ENCODE measurements at places on chromosomes 16 and 17. TPM values are rescaled to one million over a fixed set of nuclear protein-coding genes. Genes with fewer than 3 reads are reported as not detected.

- no peak for DNase-seq
These were observed 3.0 kb downstream of the TRIM47 start for GRCh38 chr17:75875182-75875939.

- no peak for DNase-seq
These were observed 16.9 kb upstream of the SP2 start for GRCh38 chr17:47879028-47879585.

- no peak for DNase-seq
These were observed 2.2 kb downstream of the PLCD3 start for GRCh38 chr17:45129940-45130680.

DNA sequence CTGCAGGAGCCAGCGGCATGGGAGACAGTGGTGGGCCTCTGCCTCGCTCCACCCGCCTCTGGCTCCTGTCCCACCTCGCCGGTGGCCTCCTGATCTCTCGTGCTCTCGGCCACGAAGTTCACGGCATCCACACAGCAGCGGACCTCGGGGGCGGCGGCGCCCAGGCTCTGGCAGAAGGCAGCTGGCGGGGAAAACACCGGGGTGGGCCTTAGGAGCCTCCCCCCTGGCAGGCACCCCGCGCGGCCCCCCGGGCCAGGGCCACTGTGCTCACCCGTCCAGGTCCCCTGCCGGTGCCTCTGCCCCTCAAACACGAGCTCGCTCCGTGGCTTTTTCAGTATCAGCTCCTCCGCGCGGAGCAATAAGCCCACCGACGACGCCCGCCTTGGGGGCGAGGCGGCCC, 409 bp upstream of the C17orf107 start:
- no peak for DNase-seq

DNA sequence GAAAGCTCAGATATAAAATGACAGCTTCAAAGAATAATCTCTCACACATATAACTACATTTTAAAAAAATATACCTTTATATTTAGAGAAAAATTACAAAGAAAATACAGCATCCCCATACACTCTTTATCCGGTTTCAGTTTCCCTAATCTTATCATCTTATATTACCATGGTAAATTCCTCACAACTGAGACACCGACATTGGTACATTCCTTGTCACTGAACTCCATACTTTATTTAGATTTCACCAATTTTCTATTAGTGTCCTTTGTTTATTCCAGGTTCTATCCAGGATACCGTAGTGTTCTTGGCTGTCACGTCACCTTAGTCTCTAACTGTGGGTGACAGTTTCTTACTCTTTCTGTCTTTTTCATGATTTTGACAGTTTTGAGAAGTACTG, 22.0 kb upstream of the ABCA10 start:
- DNase-seq, result no peak

DNA sequence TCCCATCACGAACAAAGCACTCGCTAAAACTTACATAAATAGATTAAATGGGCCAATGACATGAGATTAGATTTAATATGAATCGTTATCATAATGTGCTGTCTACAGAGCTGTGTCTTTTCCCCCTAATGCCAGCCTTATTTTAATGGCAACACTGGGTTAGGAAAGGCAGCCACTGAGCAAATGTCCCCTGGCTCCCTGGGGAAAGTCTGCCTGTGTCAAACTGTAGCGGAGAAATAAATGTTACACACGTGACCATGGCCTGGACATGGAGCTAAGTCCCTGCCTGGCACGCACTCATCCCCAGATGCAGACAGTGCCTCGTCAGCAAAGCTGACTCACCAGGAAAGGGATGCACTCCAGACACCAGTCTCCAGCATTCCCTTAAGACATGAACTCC, 61.3 kb upstream of the SDK2 start:
- peak; percentile 46 for DNase-seq

GRCh38 chr17:73691321-73691766, 47.1 kb upstream of the SDK2 start:
- no peak for DNase-seq

- DNase-seq, result no peak
These were observed 12.5 kb downstream of the CCDC92B start for GRCh38 chr17:2736956-2737355.

GRCh38 chr17:51908841-51909537, 249.5 kb downstream of the CA10 start:
- DNase-seq, result no peak

DNA sequence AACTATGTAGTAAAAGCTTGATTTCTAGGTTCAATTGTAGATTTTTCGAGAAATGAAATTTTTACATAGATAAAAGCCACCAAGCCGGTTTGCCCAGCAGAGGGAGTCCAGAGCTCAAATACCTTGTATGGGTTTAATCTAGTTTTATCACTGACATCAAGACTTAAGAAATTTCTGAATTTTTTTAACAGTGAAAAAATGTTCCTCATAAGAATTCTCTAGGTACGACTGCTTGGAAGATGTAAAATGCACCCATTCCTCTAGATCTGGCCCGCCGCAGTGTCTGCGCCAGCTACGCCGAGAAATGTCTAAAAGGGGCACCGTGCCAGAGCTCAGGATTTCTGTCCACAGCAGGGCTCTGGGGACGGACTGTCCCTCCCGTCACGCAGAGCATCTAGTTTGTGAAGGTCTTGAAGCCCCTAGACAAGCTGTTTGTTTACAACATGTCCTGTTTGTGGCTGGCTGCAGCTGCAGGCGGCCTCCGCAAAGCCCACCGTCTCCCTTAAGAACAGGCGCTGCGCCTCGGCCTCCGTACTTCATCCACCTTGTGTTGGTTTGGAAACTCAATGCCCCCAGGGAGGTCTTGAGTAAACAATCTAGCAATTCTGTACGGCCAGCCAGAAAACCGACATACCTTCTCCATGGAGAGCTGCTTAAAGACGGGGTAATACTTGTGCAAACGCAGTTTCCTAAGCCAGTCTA, 24.8 kb downstream of the MAP1LC3B start:
- DNase-seq, result peak; percentile 60

DNA sequence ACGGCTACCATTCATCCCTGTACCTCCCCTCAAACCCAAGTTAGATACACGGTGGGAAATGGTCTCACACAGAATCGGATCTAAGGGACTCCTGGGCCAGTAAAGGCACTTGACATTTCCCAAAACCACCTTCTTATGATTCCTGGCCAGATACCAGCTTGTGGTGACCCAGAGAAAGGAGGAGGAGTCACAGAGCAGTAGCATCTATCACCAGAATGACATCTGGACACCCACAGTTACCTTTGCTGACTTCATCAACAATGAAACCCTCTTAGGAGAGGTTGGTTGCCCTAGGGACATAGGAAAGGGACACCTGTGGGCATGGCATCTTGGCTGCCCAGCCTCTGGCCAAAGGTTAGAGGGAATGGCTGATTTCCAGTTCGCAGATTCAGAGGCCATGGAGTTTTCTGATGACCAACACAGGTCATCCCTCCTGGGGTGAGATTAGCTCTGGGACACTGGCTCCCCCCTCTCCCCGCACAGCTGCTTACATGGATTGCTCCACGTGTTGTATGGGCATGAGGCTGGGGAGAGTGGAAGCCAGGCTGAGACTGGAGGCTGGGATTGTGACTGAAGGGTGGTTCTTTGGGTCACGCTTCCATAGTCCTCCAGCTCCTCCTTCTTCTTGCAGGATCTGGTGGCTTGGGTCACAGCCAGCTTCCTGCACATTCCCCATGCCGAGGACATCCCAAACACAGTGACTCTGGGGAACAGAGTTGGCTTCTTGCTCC, 1.4 kb upstream of the AOC3 start:
- peak; percentile 36 for DNase-seq

- DNase-seq, result no peak
These were observed 17.0 kb upstream of the BRCA1 start for GRCh38 chr17:43142153-43142552.

DNA sequence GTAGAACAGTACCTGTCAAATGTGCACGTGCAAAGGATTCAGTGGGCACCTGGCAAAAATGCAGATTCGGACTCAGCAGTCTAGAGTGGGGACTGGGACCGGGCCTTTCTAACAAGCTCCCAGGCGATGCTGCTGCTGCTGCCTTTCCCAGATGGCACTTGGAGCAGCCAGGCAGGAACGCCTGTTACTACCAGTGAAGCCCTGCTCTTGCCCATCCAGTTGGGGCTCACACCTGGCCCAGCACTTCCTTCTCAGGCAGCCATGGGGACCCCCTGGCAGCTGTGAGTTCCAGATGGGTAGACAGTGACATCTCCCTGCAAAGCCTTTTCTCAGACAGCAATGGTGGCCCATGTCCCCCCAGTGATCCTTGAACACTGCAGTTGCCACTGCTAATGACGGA, 30.4 kb downstream of the KDM8 start:
- DNase-seq, result no peak

- DNase-seq, result no peak
These were observed at the start of gene TNK1 for GRCh38 chr17:7380855-7381683. TNK1 (plus strand) TSS chr17:7381089; CDS start chr17:7382927, 1,838 bp downstream.

DNA sequence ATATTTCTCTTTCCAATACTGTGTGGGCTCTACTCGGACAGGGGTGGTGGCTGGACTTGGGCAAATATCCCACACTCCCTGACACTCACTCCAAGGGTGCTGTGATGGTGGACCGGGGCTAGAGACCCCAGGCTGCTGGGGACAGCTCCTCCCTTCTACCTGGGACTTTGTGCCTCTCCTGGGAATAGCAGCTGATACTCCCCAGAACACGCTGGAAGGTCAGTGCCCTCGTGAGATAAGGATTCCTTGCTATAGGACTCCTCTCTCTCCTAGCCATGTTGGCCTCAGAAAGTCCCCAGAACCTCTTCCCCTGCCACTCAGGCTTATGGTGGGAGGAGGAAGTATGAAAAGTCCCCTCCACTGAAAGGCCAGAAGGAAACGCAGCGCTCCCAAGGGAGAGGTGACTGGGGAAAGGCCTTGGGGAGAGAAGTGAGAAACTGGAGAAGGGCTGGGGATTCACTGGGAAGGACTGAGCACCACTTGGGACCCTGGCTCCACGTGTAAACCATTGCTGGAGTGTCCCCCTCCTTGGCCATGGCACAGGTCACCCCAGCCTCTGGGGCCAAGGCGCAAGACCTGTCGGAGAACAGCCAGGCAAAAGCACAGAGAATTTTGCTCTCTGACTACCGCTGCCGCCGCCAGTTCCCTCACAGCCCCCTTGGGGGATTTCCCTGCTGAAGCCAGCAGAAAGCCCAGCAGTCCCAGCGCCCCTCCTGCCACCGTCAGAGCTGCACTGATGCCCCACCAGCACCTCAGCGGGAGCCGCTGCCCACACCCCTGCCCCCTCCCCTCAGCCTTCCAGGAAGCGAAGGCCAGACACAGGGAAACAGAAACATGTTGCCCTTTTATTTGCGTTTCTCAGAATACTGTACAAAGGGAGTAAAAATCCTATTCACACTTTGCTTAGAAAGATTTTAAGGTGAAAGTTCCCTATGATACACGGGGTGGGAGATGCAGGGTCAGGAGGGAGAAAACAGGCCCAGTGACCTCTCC, 2.1 kb upstream of the GSDMB start:
- no peak for DNase-seq

DNA sequence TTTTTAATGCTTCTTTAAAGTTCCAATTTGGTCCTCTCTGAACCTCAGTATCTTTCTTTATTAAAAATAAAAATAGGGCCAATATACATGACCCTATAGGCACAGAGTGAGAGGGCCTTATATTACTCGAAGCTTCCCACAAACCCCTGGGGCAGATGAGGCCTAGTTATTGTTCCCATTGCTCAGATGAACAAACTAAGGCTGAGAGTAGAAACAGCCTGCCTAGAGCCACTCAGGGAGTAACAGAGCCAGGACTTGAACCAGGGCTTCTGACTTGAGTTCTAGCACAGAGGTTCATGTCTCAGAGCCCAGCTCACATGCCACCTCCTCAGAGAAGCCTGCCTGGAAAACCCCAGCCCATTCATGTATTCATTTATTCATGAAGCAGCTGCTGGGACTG, 7.7 kb downstream of the BCL7C start:
- no peak for DNase-seq

GRCh38 chr16:15041271-15042004, 14.4 kb downstream of the NTAN1 start:
- DNase-seq, result peak; percentile 80

DNA sequence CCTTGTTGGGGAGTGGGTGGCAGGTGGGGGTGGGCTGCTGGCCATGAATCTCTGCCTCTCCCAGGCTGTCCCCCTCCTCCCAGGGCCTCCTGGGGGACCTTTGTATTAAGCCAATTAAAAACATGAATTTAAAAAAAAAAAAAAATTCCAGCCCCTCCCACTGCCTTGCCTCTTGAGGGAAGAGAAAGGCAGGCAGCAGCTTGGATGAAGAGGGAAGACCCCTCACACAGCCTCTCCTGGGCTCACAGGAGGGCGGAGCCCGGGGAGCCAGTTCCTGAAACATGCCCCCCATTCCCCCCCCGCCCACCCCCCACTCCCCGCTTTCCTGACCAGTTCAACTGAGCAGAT, 1.8 kb upstream of the TCAP start:
- DNase-seq, result no peak

DNA sequence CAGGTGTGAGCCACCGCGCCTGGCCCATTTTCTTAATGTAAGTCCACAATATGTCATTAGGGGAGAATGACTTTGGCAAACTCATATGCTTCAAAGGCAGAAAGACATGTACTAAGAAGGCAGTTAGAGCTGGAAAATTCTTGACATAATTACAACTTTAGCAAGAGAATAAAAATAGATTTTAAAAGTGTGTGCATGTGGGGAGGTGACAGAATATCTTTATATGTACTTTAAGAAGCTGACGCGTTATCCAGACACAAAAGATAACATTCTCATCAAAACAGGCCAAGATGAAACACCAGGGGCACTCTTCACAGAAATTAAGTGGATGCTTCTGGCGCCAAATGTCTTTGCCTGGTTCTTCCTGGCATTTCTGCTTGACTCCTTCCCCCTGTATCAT, 28.2 kb downstream of the GJC1 start:
- no peak for DNase-seq

GRCh38 chr16:57859331-57859730, 57.0 kb upstream of the KIFC3 start:
- DNase-seq, result no peak

DNA sequence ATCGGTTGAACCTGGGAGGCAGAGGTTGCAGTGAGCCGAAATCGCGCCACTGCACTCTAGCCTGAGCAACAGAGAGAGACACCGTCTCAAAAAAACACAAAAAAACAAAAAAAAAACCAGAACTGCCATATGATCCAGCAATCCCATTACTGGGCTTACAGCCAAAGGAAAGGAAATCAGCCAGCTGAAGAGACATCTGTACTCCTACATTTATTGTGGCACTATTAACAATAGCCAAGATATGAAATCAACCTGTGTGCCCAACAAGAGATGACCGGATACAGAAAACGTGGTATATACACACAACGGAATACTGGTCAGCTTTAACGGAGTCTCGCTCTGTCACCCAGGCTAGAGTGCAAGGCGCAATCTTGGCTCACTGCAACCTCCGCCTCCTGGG, 14.6 kb downstream of the FANCA start:
- peak; percentile 40 for DNase-seq

Gene GCSH
- 29.8 TPM for total RNA-seq

Gene WRAP53
- 5.9 TPM for total RNA-seq

Gene PRAC2
- not detected for total RNA-seq

Gene CHST5
- total RNA-seq, result 0.22 TPM

Gene LIMD2
- total RNA-seq, result 7.7 TPM

Gene OR4D2
- total RNA-seq, result not detected

Gene RSKR
- 7.4 TPM for total RNA-seq

Gene ADAP2
- 7.9 TPM for total RNA-seq

Gene TERB1
- not detected for total RNA-seq

Gene ZPBP2
- total RNA-seq, result not detected

Gene SP6
- total RNA-seq, result 0.18 TPM

Gene SOX8
- 31.1 TPM for total RNA-seq

Gene TBX2
- 9.2 TPM for total RNA-seq

Gene CARHSP1
- total RNA-seq, result 144 TPM

Gene INCA1
- total RNA-seq, result 0.93 TPM

Gene WDR45B
- 51.9 TPM for total RNA-seq
